ENCODE measurements at places on chromosomes 11 and 22.
A peak's percentile ranks its signal among the peaks of the same experiment; 100 is the strongest.

- no peak for DNase-seq
- H3K4me1 ChIP-seq, result no peaks in the 10 kb centered on the region
- H3K4me3 ChIP-seq, result no peak overlapping the region
- no peaks in the 10 kb centered on the region for H3K27me3 ChIP-seq
Observed at GRCh38 chr11:27087432-27087831, 46.8 kb downstream of the BBOX1 start.

- H3K36me3 ChIP-seq, result no peaks in the 10 kb centered on the region
- no peak overlapping the region for H3K27ac ChIP-seq
- DNase-seq, result no peak
- H3K4me1 ChIP-seq, result no peaks in the 10 kb centered on the region
- H3K27me3 ChIP-seq, result no peaks in the 10 kb centered on the region
Observed at GRCh38 chr11:70483917-70484316, 85.6 kb downstream of the CTTN start.

GRCh38 chr11:75271730-75272129, 31.2 kb downstream of the TPBGL start:
- H3K27me3 ChIP-seq, result no peaks in the 10 kb centered on the region
- no peaks in the 10 kb centered on the region for H3K36me3 ChIP-seq
- no peak overlapping the region for H3K27ac ChIP-seq
- DNase-seq, result no peak
- no peak overlapping the region for H3K4me3 ChIP-seq

GRCh38 chr11:69388661-69389060, 92.8 kb upstream of the LINC01488 start:
- no peaks in the 10 kb centered on the region for H3K27me3 ChIP-seq
- DNase-seq, result no peak
- H3K4me1 ChIP-seq, result no peaks in the 10 kb centered on the region
- no peaks in the 10 kb centered on the region for H3K36me3 ChIP-seq
- no peak overlapping the region for H3K27ac ChIP-seq
- H3K4me3 ChIP-seq, result no peak overlapping the region

GRCh38 chr11:8720352-8720751, 37.8 kb downstream of the RPL27A start:
- no peaks in the 10 kb centered on the region for H3K36me3 ChIP-seq
- DNase-seq, result no peak
- no peak overlapping the region for H3K27ac ChIP-seq
- no peaks in the 10 kb centered on the region for H3K27me3 ChIP-seq
- no peak overlapping the region for H3K4me3 ChIP-seq
- H3K4me1 ChIP-seq, result peaks cover 6% of the 10 kb centered on the region

DNA sequence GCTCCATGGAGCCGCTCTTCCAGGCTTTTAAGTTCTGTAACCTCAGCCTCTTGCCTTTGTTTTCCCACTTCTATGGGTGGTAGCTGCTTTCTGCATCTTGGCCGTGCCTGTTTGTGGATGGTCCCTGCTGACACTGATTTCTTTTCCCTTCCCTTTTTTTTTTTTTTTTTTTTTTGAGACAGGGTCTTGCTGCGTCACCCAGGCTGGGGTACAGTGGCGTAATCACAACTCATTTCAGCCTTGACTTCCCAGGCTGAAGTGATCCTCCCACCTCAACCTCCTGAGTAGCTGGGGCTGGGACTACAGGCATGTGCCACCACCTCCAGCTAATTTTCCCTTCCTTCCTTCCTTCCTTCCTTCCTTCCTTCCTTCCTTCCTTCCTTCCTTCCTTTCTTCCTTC, 57.7 kb upstream of the EP300 start:
- no peaks in the 10 kb centered on the region for H3K4me1 ChIP-seq
- H3K4me3 ChIP-seq, result no peak overlapping the region
- no peak overlapping the region for H3K27ac ChIP-seq
- no peaks in the 10 kb centered on the region for H3K27me3 ChIP-seq
- H3K36me3 ChIP-seq, result no peaks in the 10 kb centered on the region

DNA sequence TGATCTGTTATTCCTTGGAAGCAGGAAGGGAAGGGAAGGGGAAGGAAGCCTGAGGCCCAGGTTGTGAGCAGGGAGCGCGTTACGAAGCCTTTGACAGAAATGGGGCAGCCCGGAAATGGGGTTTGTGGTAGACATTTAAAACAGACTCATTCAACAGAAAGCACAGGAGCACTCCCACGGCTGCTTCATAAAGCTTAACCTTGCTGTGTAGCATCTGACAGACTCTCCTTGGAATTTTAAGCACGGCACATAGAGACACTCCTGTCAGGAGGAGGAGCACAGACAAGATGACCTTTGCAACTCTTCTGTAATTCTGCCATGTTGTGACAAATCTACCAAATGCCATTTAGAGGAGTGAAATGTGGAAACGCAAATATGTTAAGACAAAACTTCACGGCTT, 131.6 kb downstream of the FBXO7 start:
- H3K4me3 ChIP-seq, result no peak overlapping the region
- no peaks in the 10 kb centered on the region for H3K27me3 ChIP-seq
- no peaks in the 10 kb centered on the region for H3K4me1 ChIP-seq

DNA sequence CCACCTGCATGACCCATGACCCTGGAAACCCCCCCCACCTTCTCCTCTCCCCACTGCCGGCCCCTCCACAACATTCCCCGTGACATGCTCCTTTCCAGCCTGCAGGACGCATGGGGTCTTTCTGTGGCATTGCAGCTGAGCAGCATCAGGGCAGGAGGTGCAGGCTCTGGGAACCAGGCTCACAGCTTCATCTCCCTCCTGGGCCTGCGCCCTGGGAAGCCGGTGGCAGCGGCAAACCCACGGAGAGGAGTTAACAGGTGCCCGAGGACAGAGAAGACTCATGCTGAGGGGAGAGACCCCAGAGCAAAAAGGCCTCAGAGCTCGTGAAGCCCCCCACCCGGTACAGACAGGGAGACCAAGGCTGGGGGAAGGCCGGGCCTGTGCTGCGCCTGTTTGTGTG, 32.2 kb downstream of the CDKN1C start:
- DNase-seq, result no peak
- no peaks in the 10 kb centered on the region for H3K27me3 ChIP-seq
- no peak overlapping the region for H3K4me3 ChIP-seq
- H3K4me1 ChIP-seq, result no peaks in the 10 kb centered on the region
- no peak overlapping the region for H3K27ac ChIP-seq

GRCh38 chr22:45977551-45978274, 751 bp upstream of the WNT7B start:
- no peaks in the 10 kb centered on the region for H3K36me3 ChIP-seq
- H3K4me3 ChIP-seq, result no peak overlapping the region
- no peak for DNase-seq
- no peak overlapping the region for H3K27ac ChIP-seq

- DNase-seq, result no peak
- no peaks in the 10 kb centered on the region for H3K27me3 ChIP-seq
- no peak overlapping the region for H3K27ac ChIP-seq
- no peaks in the 10 kb centered on the region for H3K36me3 ChIP-seq
- no peaks in the 10 kb centered on the region for H3K4me1 ChIP-seq
Observed at GRCh38 chr11:103325686-103326069, 216.5 kb downstream of the DYNC2H1 start.

DNA sequence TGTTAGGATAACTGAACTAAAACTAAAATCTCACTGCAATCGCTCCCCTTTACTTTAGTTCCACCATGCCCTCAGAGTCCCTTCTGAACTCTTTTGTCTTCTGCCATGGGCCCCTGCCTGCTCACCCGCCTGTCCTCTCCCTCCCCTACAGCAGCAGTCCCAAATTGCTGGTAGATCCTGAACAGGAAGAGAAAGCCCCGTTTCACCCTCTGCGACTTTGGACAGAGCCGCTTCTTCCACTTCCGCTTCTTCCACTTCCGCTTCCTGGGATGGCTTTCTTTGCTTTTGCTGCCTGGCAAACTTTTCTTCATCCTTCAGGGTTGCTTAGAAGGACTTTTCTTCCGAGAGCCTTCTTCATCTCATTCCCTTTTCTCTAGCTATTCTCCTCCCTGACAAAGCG, 35.7 kb upstream of the TLCD5 start:
- H3K27me3 ChIP-seq, result no peaks in the 10 kb centered on the region
- DNase-seq, result no peak
- H3K36me3 ChIP-seq, result no peaks in the 10 kb centered on the region
- H3K4me1 ChIP-seq, result no peaks in the 10 kb centered on the region

DNA sequence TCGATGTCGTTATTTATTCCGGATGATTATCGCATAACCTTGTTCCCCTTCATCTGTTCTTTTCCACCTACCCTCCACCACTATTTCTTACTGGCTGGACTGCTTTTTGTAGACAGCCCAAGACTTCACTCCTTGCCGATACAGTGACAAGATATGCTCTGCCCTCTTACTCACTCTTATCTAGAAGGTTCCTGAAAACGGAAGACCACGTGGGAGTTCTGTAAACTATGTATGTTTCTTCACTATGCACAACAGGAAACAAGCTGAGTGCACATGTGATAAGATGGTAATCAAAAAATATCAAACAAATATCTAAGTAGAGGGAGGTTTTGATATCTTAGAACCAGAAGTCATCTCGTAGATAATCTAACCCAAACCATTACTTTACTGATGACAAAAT, 122.9 kb upstream of the ARHGAP20 start:
- no peak overlapping the region for H3K27ac ChIP-seq
- no peaks in the 10 kb centered on the region for H3K36me3 ChIP-seq
- no peak overlapping the region for H3K4me3 ChIP-seq
- DNase-seq, result no peak

- no peaks in the 10 kb centered on the region for H3K36me3 ChIP-seq
- no peaks in the 10 kb centered on the region for H3K4me1 ChIP-seq
- no peaks in the 10 kb centered on the region for H3K27me3 ChIP-seq
- no peak for DNase-seq
Observed at GRCh38 chr11:31922450-31922849, 111.3 kb upstream of the PAX6 start.

- peaks cover 7% of the 10 kb centered on the region for H3K4me1 ChIP-seq
- no peaks in the 10 kb centered on the region for H3K27me3 ChIP-seq
- no peak overlapping the region for H3K27ac ChIP-seq
- peak; percentile 13 for DNase-seq
- no peaks in the 10 kb centered on the region for H3K36me3 ChIP-seq
- no peak overlapping the region for H3K4me3 ChIP-seq
Observed at GRCh38 chr22:43273902-43274484, 69.2 kb downstream of the SCUBE1 start.

- no peaks in the 10 kb centered on the region for H3K27me3 ChIP-seq
- no peaks in the 10 kb centered on the region for H3K4me1 ChIP-seq
- no peak overlapping the region for H3K27ac ChIP-seq
- no peak for DNase-seq
- no peaks in the 10 kb centered on the region for H3K36me3 ChIP-seq
Observed at GRCh38 chr11:9014826-9015225, 11.0 kb upstream of the NRIP3 start.

DNA sequence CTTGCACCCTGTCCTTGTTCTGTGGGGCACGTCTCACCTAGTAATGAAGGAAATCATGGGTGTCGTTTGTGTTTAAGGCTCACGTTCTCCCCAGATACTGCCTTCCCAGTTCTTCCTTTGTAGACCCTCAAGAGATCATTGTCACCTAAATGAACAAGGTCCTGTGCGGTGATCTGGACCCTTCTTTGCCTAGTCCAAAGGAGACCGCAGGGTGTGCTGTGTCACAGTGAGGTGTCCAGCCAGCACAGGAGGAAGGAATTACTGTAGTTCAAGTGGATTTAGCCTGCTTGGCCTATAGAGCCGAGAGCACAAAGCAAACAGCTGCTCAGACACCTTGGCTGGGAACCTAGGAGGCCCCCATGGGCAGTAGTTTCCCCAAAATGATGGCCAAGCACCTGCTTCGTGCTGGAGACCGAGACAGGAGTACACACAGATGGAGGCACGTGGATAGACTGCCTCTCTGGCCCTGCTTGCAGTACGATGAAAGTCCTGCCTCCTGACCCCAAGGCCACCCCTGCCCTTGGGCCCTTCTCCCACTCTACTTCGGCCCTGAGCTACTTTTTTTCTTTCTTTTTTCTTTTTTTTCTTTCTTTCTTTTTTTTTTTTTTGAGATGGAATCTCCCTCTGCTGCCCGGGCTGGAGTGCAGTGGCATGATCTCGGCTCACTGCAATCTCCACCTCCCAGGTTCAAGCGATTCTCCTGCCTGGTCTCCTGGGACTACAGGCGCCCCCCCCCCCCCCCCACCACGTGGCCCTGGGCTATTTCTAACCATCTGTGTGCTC, 19.4 kb upstream of the PPFIA1 start:
- peaks cover 8% of the 10 kb centered on the region for H3K4me1 ChIP-seq
- no peaks in the 10 kb centered on the region for H3K27me3 ChIP-seq
- H3K27ac ChIP-seq, result no peak overlapping the region
- no peak for DNase-seq

DNA sequence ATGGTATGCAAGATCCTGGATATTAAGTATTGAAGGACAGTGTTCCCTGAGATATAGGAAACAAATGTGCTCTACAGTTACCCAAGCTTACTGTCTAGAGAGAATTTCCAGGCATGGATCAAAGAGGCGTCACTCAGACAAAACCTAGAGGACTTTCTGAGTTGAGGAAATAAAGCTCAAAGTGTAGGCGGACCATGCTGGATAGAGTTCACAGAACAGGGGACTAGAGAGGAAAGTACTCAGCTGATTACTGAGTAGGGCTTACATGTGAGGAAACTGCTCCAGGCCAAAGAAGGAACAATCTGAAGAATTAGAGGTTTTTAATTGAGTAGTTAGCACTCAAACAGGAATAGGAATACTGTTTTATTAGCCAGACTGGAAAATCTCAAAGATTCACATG, 193.3 kb downstream of the TMEM135 start:
- no peaks in the 10 kb centered on the region for H3K27me3 ChIP-seq
- H3K4me3 ChIP-seq, result no peak overlapping the region
- no peaks in the 10 kb centered on the region for H3K4me1 ChIP-seq
- H3K27ac ChIP-seq, result no peak overlapping the region
- H3K36me3 ChIP-seq, result no peaks in the 10 kb centered on the region
- no peak for DNase-seq

- no peak overlapping the region for H3K27ac ChIP-seq
- DNase-seq, result no peak
- no peak overlapping the region for H3K4me3 ChIP-seq
- H3K27me3 ChIP-seq, result no peaks in the 10 kb centered on the region
Observed at GRCh38 chr11:94885581-94885980, 87.8 kb downstream of the CWC15 start.

DNA sequence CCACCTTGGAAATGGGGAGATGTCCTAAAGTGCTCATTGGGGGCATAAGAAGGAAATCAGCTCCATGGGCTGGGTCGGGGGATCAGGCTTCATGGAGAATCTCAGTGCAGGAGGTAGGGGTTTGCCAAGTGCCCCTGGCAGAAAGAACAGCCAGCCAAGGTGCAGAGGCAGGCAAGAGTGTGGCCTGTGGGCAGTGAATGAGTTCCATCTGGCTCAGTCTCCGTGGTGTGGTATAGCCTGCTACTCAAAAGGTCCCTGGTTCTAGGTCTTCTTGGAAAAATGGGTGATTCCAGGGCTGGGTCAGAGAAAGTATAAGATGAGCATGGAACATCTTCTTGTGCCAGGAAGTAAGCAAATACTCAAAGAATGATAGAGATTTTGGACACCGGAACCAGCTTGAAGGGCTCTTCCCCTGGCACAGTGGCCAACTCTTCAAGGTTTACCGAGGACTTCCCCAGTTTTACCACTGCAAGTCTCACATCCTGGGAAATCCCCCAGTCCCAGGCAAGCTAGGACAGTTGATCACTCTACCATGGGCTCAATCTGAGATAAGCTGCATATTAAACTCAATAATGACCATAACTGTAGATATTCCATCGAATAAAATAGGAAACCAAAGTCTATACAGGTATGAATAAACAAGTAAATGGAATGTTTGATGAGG, 10.6 kb upstream of the ARAP1 start:
- peaks cover 25% of the 10 kb centered on the region for H3K4me1 ChIP-seq
- H3K27ac ChIP-seq, result peak overlapping the region; percentile 64
- no peaks in the 10 kb centered on the region for H3K36me3 ChIP-seq
- H3K4me3 ChIP-seq, result no peak overlapping the region
- no peak for DNase-seq
